Endothelial cell (in vitro differentiated cells): ENCODE measurements at places on chromosomes 7 and 10.

GRCh38 chr10:71569775-71570588 lies 149.6 kb downstream of the C10orf105 start:
- DNase-seq, result peak; percentile 88

DNA sequence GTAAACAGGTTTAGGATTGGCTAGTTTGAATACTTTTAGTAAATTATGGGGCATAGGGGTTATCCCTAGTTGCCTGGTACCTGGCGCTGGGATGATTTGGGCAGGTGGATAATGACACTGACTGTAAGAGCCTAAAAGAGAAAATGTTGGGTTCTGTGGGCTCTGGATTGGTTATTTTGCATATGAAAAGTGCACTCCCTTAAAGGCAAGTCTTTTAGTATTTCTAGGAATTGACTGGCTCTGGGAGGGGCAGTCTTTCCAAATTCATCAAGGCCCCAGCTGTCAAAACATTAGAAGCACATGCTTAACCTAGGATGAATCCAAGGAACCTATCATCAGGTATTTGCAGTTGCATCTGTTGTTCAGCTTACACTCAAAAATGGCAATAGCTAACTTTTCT lies 454.6 kb upstream of the SORCS1 start:
- DNase-seq, result no peak

DNA sequence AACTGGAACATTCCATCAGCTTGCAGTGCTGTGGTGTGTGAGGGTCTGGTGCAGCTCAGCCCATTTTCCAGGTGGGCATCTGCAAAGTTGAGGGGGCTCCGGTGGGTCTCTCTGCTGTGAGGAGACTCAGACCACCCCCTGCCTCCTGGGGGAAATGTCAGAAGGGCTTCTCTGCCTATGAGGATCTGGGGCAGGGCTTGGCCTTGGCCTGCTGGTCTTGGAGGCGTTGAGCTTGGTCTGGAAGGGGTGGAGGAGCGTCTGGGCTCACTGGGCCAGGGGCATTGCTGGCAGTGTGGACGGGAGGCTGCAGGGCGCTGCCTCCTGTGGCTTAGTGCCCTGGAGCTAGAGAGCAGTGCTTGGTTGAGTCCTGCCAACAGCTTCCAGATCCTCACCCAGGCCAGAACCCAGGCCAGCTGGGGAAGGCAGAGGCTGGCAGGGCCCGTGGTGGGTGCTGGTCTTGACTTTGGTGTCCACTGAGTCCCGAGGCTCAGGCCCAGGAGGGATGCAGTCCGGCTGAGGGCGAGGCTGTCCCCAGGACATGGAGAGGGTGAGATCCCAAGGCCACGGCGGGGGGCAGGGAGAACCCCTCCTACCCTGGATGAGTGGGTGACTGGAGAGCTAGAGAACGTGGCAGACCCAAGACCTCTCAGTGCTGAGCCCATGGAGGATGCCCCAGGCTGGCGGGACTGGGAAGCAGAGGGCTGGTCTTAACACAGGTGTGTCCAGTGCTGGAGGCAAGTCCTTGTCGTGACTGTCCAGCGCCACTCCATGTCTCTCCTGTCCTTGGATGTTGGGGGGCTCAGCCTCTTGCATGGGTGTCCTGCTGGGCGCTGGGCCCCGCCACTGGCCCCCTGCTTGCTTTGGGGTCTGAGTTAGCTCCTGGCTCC lies 2.8 kb downstream of the SPRN start:
- DNase-seq, result no peak

DNA sequence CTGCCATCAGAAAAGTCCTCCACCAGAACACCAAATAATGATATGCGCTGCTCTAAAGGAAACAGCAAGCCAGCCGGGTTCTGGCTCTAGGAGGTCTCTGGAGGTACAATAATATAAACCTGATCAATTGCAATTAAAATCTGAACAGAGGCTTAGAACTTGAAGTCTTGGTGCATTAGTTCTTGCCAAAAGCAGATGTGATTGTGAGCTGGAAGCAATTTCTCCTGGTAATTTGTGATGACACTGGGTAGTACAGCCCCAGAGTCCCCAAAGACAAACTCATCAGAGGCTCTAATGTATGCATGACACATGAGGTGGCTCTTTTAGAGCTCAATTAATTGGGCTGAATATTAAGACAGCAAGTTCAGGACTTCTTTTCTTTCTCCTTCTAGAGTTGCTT lies 3.3 kb downstream of the ETV1 start:
- no peak for DNase-seq

GRCh38 chr7:117021986-117022385 lies 68.7 kb downstream of the ST7 start:
- no peak for DNase-seq

DNA sequence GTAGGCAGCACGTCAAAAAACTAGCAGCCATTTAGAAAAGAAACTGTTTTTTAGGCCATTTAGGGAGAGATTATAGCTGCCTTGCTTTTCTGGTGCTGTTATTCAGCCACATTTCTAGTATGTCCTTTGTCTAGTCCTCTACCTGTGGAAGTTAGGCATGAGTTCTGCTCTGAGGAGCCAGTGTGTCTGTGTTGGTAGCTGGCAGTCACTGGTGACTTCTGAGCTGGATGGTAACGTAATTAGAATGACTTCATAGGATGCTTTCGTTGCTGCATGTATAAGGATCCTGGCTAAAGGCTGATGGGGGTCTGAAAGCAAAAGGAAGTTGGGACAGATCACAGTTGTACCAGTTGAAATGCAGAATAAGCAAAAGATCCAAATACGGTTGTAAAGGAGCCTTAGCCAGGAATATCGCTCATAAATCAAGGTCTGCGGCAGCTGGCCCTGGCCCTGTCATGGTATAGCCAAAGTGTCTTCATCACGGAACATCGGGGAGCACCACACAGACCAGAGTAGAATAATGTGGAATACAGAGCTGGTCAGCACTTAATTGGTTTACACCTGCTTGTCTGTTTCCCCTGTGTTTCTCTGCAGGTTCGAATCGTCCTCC lies 226.7 kb downstream of the EXOC4 start:
- no peak for DNase-seq

DNA sequence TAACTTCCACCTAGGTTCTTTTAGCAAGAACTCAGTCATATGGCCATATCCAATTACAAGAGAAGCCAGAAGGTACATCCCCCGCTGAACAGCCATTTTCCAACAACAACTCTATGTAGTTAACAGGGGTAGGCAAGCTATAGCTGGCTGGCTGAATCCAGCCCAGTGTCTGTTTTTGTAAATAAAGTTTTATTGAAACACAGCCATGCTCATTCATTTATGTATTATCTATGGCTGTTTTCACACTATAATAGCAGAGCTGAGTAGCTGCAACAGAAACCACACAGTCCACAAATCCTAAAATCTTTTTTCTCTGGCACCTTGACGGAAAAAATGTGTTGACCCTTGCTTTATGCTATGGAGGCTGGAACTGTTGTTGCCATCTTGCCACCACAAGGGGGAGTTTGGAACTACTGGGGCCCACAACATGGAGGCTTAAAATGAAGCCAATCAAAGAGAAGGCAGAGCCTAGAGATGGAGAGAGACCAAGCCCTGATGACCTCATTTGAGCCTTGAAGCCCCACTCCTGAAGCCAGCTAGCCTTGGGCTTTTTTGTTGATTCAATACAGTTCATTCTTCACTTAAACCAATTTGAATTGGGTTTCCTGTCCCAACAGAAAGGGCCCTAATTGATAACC lies 33.3 kb upstream of the XPNPEP1 start:
- DNase-seq, result peak; percentile 26

DNA sequence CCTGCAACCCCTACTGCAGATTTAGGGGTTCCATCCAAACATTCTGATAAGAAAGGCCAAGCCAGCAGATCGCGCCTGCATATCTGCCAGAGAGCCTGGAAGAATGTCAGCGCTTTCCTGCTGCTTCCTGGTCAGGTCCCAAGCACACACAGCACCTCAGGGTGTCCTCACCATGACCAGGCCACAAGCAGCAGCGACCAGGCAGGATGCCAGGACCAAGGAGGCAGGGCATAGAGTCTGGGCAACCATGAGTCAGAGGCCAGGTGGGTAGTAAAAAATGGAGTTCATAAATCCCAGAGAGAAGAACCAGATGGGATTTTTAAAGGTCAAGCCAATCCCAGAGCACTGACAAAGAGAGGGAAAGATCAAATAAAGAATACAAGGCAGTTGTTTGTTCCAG lies 5.5 kb upstream of the FAM131B start:
- DNase-seq, result no peak

GRCh38 chr7:28140979-28141378 lies 39.6 kb downstream of the JAZF1 start:
- no peak for DNase-seq

- peak; percentile 88 for DNase-seq
These were observed 124.0 kb downstream of the TMEM130 start for GRCh38 chr7:98745722-98746318.

- DNase-seq, result no peak
These were observed 89.8 kb downstream of the UNCX start for GRCh38 chr7:1322240-1323110.

DNA sequence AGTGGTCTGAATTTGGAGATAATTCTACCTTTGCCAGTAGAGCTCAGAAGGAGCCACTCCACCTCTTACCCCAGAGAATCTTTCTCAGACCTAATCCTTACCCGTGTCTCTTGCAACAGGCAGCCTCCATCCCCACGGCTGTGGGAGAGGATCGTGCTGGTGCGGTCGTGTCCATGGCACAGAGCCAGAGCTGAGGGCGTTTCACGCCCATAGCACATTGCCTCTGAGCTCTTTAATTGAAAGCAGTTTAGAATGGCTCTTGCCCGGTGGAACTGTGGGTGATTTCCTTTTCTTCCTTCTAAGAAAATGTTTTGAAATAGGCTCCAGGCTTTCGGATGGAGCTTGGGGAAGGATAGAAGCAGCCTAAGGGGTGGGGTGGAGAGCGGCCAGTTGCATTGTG lies 41.5 kb downstream of the PRF1 start:
- no peak for DNase-seq

GRCh38 chr7:6252748-6253147 lies 19.7 kb downstream of the CYTH3 start:
- DNase-seq, result no peak

DNA sequence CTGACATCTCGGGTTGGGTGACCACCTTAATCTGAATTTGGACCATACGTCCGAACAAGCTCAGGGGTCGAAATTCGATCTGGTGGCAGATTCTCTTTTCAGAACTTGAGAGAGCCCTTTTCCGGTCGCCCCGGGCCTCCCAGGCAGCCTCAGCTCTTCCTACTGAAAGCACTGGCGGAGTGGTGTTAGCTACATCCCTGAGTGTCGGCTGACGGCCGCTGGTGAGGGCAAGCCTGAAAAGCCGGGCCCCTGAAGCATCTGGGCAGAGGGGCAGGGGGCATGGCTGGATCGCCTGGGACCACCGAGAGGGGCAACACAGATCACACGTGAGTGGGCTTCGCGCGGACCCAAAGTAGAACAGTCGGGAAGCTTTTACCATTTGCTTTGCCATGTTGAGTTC lies 116.1 kb downstream of the SMURF1 start:
- DNase-seq, result no peak

GRCh38 chr7:43650457-43651052 lies 67.6 kb downstream of the STK17A start:
- DNase-seq, result no peak

DNA sequence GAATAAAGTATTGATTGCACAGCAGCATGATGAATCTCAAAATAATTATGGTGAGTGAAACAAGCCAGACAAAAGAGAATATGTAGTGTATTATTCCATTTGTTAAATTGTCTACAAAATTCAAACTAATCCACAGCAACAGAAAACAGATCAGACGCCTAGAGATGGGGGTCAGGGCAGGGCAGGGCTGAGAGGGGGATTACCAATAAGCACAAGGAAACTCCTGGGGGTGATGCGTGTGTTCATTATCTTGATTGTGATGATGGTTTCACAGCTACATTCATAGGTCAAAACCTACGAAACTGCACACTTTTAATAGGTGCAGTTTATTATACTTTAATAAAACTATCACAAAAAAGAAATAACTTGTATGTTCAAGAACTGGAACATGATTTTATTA lies 132.7 kb upstream of the CDK6 start:
- no peak for DNase-seq

GRCh38 chr7:134643131-134643530 lies 3.5 kb upstream of the BPGM start:
- no peak for DNase-seq

- no peak for DNase-seq
These were observed 249.1 kb upstream of the PITRM1 start for GRCh38 chr10:3421537-3422257.

DNA sequence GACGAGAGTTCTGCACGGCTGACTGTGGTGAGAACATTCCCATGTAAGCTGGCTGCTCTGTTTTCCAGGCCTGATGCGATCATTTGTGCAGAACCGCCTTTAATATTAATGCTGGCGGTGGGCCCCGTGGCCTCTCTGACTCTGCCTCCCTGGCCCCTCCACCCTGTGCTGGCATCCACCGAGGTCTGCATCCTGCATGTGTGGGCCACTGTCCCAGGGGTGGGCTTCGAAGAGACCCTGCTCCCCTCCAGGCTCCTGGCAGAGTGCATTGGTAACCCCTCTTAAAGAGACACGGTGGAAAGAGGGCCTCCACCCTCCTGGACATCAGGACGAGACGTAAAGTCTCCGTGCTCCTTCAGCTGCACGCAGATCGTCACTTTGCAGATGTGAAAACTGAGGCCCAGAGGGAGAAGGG lies 67.3 kb upstream of the FAM20C start:
- no peak for DNase-seq

GRCh38 chr10:129875993-129876726 lies 87.9 kb downstream of the EBF3 start:
- DNase-seq, result no peak

- no peak for DNase-seq
These were observed 435.6 kb downstream of the XPNPEP1 start for GRCh38 chr10:109487691-109488090.

- DNase-seq, result no peak
These were observed 27.0 kb downstream of the PAPOLB start for GRCh38 chr7:4834601-4835397.

- DNase-seq, result no peak
These were observed 13.6 kb upstream of the SVIL start for GRCh38 chr10:29648114-29648982.

- DNase-seq, result no peak
These were observed 202.0 kb downstream of the ANK3 start for GRCh38 chr10:60187691-60188090.
